ENCODE measurements at places on chromosomes 1 and 21. TPM values are rescaled to one million over a fixed set of nuclear protein-coding genes. Genes with fewer than 3 reads are reported as not detected.

The SDHB gene
- total RNA-seq: 106 TPM

The HSPB7 gene
- total RNA-seq: 2.5 TPM

The ASCL5 gene
- total RNA-seq: not detected

The NPPA gene
- not detected for total RNA-seq

The KRTAP11-1 gene
- total RNA-seq: not detected

The OR10Z1 gene
- not detected for total RNA-seq

The F5 gene
- total RNA-seq: under 0.01 TPM

The CD52 gene
- total RNA-seq: not detected

The H3-3A gene
- total RNA-seq: 189 TPM

The KISS1 gene
- total RNA-seq: not detected

The CDK11B gene
- total RNA-seq: 8.8 TPM

The FCGR1A gene
- not detected for total RNA-seq

The RIMKLA gene
- total RNA-seq: not detected

The CFHR2 gene
- not detected for total RNA-seq

The ANKRD65 gene
- total RNA-seq: 0.23 TPM

The KCNAB2 gene
- 5.0 TPM for total RNA-seq

The OLFML2B gene
- 16.8 TPM for total RNA-seq

The C1orf105 gene
- not detected for total RNA-seq

The MCOLN3 gene
- under 0.01 TPM for total RNA-seq

The DCAF6 gene
- 70.4 TPM for total RNA-seq

The KCNH1 gene
- total RNA-seq: 0.12 TPM

The SPRR2E gene
- not detected for total RNA-seq

The CSF1 gene
- 13.6 TPM for total RNA-seq

The PLD5 gene
- total RNA-seq: not detected

The HIVEP3 gene
- 3.8 TPM for total RNA-seq

The FOXJ3 gene
- 9.7 TPM for total RNA-seq

The AMY1C gene
- not detected for total RNA-seq

The TNFRSF18 gene
- not detected for total RNA-seq

The ADAM30 gene
- not detected for total RNA-seq

The PCSK9 gene
- total RNA-seq: 0.90 TPM

The TAF12 gene
- 65.8 TPM for total RNA-seq

The WNT3A gene
- not detected for total RNA-seq

The LEMD1 gene
- not detected for total RNA-seq

The DUSP10 gene
- 7.3 TPM for total RNA-seq

The NMNAT2 gene
- total RNA-seq: 2.2 TPM

The ADAMTS1 gene
- total RNA-seq: 200 TPM

The CACNA1E gene
- not detected for total RNA-seq

The TGFB2 gene
- 85.8 TPM for total RNA-seq

The TSACC gene
- not detected for total RNA-seq

The BCL2L15 gene
- not detected for total RNA-seq

The ASTN1 gene
- total RNA-seq: not detected

The LCE1A gene
- total RNA-seq: not detected

The NBPF3 gene
- total RNA-seq: 26.3 TPM

The NTMT2 gene
- not detected for total RNA-seq

The KCNE2 gene
- not detected for total RNA-seq

The ALPL gene
- total RNA-seq: 2.9 TPM

The S100A7A gene
- total RNA-seq: not detected

The C4BPA gene
- total RNA-seq: not detected

The SNX27 gene
- total RNA-seq: 58.9 TPM

The WDR4 gene
- total RNA-seq: 9.2 TPM

The COL24A1 gene
- 0.12 TPM for total RNA-seq

The ZSWIM5 gene
- 0.68 TPM for total RNA-seq

The FCRL1 gene
- 0.35 TPM for total RNA-seq

The AGPAT3 gene
- 38.0 TPM for total RNA-seq

The TNFRSF4 gene
- total RNA-seq: not detected

The PLA2G2C gene
- not detected for total RNA-seq

The VSIG8 gene
- 0.08 TPM for total RNA-seq

The ELOA gene
- 19.5 TPM for total RNA-seq

Data from smooth muscle cell of the coronary artery (primary cell).